ENCODE measurements at places on chromosomes 3 and 15.

DNA sequence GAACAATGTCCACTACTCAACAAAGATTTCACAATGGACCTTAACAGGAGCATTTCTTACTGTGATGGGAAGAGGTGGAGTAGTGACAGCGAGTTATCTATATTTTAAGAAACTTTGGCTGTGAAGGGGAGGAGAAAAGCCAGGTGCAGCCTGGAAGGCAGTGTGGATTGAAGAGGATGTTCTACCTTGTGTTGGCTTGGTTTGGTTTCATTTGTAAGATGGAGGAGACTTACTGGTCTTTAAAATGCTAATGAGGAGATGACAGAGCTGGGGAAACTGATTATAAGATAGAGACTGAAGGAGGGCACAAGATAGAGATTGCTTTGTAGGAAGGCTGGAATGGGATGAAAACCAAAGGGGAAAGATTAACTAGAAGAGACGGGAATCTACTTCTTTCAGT is 59.4 kb downstream of the PLOD2 start:
- no peak for DNase-seq

DNA sequence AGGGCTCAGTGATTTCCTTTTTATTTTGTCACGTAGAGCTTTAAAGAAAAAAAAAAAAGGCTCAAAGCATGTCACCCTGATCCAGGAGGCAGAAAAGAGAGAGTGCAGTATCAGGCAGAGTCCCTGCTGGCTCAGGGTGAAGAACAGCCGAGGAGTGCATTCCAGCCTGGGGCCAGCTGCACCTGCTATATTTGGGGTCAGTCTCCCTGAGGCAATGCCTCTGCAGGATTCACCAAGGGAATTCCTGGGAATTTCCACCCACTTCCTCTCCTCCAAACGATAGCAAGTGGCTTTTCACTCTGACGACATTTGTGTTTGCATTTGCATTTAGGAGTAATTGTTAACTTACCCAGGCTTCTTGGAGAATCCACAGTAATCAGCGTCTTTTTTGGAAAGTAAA is 202.9 kb upstream of the CTNNB1 start:
- no peak for DNase-seq

DNA sequence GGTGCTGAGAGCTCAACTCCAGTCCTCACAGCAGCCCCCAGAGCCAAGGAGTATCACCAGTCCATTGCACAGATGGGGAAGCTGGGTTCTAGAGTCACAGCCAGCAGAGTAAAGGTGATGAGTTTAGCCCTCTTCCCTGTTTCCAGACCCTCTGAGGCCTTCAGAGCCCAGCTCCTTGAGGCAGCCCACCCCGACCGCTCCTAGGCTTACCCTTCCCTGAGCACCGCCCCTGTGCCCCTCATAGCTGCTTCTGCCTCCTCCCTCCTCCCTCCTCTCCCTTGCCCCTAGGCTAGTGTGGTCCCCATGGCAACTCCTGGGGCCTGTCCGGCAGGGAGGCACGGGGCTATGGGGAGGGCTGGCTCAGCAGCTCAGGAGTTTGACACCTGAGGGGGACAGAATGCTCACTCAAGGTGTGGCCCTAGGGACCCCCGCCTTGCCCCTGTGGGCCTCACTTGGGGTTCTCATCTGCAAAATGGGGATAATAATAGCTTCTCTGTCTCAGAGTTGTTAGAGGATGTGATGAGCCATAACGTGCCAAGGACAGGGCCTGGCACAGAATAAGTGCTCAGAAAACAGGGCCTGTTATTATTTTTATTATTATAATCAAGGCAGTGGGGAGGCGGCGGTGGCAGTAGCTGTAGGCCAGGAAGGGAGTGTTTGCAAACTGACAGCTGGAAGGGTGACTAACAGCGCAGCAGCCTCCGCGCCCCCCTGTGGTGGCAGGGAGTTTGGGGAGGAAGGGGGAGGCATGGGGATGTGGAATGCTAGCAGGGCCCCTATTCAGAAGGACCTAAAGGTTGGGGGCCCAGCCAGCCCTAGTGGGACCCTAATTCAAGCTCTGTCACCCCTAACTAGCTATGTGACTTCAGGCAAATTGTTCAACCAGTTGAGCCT is 11.5 kb downstream of the CSK start:
- DNase-seq: no peak

- no peak for DNase-seq
Measured at GRCh38 chr15:57500979-57501576, 90.6 kb upstream of the MYZAP start.
